Bronchus fibroblast of lung (primary cell): ENCODE measurements at places on chromosomes 1 and 21. TPM values are rescaled to one million over a fixed set of nuclear protein-coding genes. Genes with fewer than 3 reads are reported as not detected.

The ADAM30 gene
- total RNA-seq: not detected in 2 replicates

The FNBP1L gene
- 8.0 and 10.4 TPM in 2 replicates for total RNA-seq

The C1QB gene
- not detected in 2 replicates for total RNA-seq

The LAX1 gene
- not detected in 2 replicates for total RNA-seq

The HPDL gene
- 5.0 and 7.1 TPM in 2 replicates for total RNA-seq

The C1QC gene
- not detected in 2 replicates for total RNA-seq

The CCDC17 gene
- under 0.01 and 0.15 TPM in 2 replicates for total RNA-seq

The LRRC3 gene
- 1.3 and 1.5 TPM in 2 replicates for total RNA-seq

The ATAD3A gene
- total RNA-seq: 65.6 and 66.2 TPM in 2 replicates

The CLDN19 gene
- not detected in 2 replicates for total RNA-seq

The KCNK1 gene
- 1.8 and 2.7 TPM in 2 replicates for total RNA-seq

The CLDN14 gene
- not detected in 2 replicates for total RNA-seq

The ADORA3 gene
- total RNA-seq: not detected in 2 replicates

The FMO1 gene
- 1.2 TPM in 1 of 2 replicates, not detected in the other for total RNA-seq

The CRB1 gene
- 0.15 and 0.17 TPM in 2 replicates for total RNA-seq

The KIF14 gene
- 10.0 and 11.6 TPM in 2 replicates for total RNA-seq

The GPX7 gene
- 52.2 and 55.5 TPM in 2 replicates for total RNA-seq

The CRNN gene
- not detected in 2 replicates for total RNA-seq

The OVAAL gene
- not detected in 2 replicates for total RNA-seq

The SPRR2B gene
- not detected in 2 replicates for total RNA-seq

The TACSTD2 gene
- total RNA-seq: 0.45 and 0.50 TPM in 2 replicates

The RUNX3 gene
- 2.1 and 4.7 TPM in 2 replicates for total RNA-seq

The SELP gene
- total RNA-seq: not detected in 2 replicates

The C1orf94 gene
- not detected in 2 replicates for total RNA-seq

The OR2T2 gene
- total RNA-seq: not detected in 2 replicates

The SPRR2E gene
- total RNA-seq: not detected in 2 replicates

The INSRR gene
- not detected in 2 replicates for total RNA-seq

The NHLH2 gene
- not detected in 2 replicates for total RNA-seq
